Activated CD4-positive, alpha-beta T cell treated with anti-CD3 and anti-CD28 coated beads, Interleukin-2, amount 10 ng/mL, durations not matched to agents 7 days and 5 days (primary cell): ENCODE measurements at places on chromosomes 3 and 15. TPM values are rescaled to one million over a fixed set of nuclear protein-coding genes. Genes with fewer than 3 reads are reported as not detected.

DNA sequence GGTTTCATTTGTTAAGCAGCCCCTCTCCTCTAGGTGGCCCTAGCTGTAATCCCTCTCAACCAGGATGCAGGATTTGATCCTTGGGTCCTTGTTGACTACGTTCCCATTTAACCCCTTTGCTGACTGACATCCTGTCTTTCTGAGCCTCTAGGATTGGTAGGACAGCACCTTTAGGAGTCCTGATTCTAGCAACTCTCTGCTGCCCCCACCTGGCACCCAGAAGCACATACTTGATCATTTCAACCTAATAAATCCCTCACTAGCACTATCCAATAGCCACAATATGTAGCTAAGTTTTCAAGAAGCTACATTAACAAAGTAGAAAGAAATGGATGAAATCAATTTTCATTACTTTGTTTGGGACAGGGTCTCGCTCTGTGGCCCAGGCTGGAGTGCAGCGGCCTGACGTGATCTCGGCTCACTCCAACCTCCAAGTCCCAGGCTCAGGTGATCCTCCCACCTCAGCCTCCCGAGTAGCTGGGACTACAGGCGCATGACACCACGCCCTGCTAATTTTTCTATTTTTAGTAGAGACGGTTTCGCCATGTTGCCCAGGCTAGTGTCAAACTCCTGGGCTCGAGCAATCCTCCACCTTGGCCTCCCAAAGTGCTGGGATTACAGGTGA is 28.3 kb downstream of the RSL24D1 start:
- DNase-seq = peak; percentile 55

GRCh38 chr3:49840388-49840787 is 16.0 kb downstream of the TRAIP start:
- DNase-seq = no peak

GRCh38 chr15:43977072-43977884 is 150.5 kb downstream of the WDR76 start:
- peak; percentile 69 for DNase-seq

GRCh38 chr3:188122571-188123169 is 31.3 kb upstream of the LPP start:
- DNase-seq = no peak

- DNase-seq = no peak
These were observed 7.4 kb downstream of the RRP9 start for GRCh38 chr3:51934139-51934850.

GRCh38 chr3:105093371-105094252 is 273.1 kb upstream of the ALCAM start:
- DNase-seq = no peak

DNA sequence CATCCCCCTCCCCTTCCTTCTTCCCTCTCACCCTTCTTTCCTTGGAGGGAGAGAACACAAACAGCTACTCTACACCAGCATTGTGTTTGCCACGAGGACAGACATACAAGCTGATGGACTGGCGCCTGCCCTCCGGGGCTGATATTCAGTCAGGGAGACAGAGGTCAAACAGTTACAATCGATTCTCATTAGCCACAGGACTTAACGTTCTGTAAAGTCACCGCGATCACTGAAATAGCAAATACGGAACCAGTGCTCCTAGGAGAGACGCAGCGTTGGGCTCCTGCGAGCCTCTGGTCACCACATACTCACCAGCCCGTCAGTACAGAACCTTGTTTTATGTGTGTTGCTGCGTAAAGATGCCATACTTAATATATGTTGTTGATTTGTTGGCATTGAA is 108.8 kb downstream of the LRRK1 start:
- DNase-seq = no peak

GRCh38 chr3:98717584-98717983 is 45.6 kb upstream of the ST3GAL6 start:
- DNase-seq = no peak

GRCh38 chr3:142647856-142648255 is 51.7 kb downstream of the PLS1 start:
- DNase-seq = no peak

DNA sequence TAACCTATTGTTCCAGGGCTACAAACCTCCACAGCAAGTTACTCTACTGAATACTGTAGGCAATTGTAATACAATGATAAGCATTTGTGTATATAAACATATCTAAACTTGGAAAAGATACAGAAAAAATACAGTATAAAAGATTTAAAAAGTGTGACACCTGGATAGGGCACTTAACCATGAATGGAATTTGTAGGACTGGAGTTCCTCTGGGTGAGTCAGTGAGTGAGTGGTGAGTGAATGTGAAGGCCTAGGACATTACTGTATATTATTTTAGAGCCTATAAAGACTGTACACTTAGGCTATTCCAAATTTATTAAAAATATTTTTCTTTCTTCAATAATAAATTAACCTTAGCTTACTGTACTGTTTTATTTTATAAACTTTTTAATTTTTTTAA is 38.4 kb upstream of the SLC25A36 start:
- DNase-seq = no peak

- no peak for DNase-seq
These were observed 610 bp downstream of the EPHB3 start for GRCh38 chr3:184561913-184562877.

GRCh38 chr15:69855258-69856000 is 242.3 kb downstream of the TLE3 start:
- DNase-seq = no peak

GRCh38 chr3:19392150-19392549 is 243.8 kb downstream of the KCNH8 start:
- no peak for DNase-seq

DNA sequence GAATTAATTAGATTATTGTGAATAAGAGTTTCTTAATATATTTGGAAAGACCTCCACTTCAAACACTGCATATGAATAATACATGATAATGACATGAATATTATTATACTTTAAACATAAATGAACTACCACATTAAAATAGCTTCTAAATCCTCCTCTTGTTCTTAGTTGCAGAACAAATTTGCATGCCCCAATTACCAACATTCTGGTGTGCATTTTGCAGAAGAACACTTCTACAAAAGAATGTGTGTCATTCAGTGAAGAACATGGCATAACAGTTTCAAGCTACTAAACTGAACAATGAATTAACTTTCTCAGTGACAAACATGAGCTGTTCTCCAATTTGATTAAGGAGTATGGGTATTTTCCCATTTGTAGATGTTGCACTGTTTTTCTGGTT is 711.3 kb upstream of the NAALADL2 start:
- DNase-seq = no peak

DNA sequence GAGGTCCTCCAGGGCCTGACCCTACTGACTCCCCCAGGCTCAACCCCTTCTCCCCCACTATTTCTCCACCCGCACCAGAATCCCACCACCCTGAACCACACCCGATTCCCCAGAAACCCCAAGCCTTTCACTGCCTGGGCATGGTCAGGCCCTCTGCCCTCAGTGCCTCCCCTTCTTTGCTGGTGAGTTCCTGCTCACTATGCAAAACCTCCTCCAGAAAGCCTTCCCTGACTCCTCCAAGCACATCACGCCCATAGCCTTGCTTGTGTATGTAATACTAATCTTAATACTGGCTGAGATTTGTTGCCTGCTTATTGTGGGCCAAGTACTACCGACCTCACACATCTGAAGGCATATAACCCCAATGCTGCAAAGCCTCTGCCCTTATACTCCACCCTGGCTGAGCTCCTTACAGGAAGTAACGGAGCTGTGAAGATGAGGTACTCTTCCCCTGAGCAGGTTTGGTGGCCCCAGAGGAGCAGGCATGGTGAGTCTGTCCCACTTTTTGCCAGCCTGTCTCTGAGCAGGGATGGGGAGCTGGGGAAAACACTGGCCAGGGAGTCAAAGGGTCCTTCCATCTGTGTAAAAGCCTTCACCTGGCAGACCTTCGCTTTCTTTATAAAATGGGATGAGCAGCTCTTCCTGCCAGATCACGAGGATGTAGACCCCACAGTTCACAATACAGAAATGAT is 9.5 kb downstream of the RAB6B start:
- no peak for DNase-seq

GRCh38 chr3:132979606-132980005 is 58.6 kb upstream of the TMEM108 start:
- DNase-seq = no peak

- DNase-seq = no peak
These were observed 63.5 kb downstream of the MLH1 start for GRCh38 chr3:37056826-37057225.

GRCh38 chr15:84842781-84843180 is 25.6 kb downstream of the ALPK3 start:
- no peak for DNase-seq

GRCh38 chr3:22360164-22360563 is 609.2 kb upstream of the ZNF385D start:
- no peak for DNase-seq

DNA sequence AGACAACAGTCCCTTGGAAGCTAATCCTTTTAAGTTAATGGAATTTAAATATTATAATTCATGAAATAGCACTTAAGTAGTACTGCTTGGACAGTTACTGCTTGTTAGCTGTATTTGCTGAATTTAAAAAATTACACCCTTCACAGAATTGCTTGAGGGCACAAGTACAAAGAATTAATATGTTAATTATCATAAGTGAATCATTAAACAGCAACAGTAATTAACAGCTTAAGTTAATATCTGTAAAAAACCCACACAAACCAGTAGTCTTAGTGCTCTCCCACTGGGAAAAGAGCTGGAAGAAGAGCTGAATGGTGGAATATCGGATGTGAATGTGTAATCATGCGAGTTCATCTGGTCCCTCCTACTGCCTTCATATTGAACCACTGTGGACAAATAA is 232.0 kb downstream of the CD47 start:
- DNase-seq = no peak

IQCF5 gene
- not detected for total RNA-seq

NSMCE3 gene
- 10.0 TPM for total RNA-seq

EPHB1 gene
- total RNA-seq = 1.2 TPM

RTP1 gene
- total RNA-seq = not detected

TYRO3 gene
- total RNA-seq = 1.9 TPM

CPN2 gene
- not detected for total RNA-seq

MB21D2 gene
- 7.7 TPM for total RNA-seq

PLA2G4D gene
- not detected for total RNA-seq
